ENCODE measurements at places on chromosomes 3 and 15.

GRCh38 chr3:105417525-105418289, 51.0 kb downstream of the ALCAM start:
- DNase-seq: no peak

GRCh38 chr3:150765949-150766720, 3.2 kb upstream of the SIAH2 start:
- no peak for DNase-seq

DNA sequence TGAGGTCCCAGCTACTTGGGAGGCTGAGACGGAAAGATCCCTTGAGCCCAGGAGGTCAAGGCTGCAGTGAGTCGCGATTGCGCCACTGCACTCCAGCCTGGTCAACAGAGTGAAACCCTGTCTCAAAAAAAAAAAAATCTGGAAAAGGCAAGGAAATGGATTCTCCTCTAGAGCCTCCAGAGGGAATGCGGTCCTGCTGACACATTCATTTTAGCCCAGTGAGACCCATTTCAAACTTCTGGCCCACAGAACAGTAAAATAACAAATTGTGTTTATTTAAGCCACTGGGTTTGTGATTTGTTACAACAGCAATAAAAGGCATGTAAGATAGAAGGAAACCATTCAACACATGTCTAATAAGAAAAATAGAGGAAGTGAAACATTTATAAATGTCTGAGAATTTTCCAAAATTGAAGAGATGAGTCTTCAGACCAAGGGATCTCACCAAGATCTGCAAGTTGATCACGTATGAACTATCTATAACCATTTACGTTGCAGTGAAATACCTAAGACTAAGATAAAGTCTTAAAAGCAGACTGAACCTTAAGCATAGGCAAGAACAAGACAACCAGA, at the start of gene HTR3E:
Gene HTR3E (plus strand): TSS at position 254 of the 573 bp plus-strand sequence. CDS start 466 bp downstream, outside the sequence.
- no peak for DNase-seq

DNA sequence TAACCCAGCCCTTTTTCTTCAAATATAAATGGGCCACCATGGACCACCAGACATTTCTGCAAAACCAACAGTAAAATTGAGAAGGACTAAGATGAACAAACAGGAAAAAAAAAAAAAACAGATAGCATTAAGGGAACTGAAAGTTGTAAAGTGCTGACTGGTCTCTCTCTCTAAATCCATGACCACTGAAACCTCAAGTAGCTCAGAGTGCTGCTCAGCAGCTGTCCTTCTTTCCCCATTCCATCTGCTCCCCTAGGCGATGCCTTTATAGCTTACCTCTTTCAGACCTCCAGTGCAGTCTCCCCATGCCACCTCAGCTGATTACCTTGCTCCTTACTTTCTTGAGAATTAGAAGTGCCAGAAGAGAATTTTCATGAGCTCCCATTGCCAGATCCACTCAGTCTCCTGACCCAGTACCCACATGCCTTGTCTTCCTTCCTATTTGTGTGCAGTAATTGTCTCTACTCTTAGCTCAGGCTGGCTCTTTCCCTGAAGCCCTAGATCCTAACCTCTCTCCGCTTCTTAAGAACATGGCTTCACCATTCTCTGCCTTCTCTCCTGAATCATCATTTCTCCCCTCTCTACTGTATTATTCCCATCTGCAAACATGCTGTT, 23.9 kb upstream of the XIRP1 start:
- DNase-seq: no peak

- DNase-seq: no peak
These were observed 106.3 kb downstream of the SMAD6 start for GRCh38 chr15:66808181-66808824.

- no peak for DNase-seq
These were observed 49.6 kb downstream of the SLMAP start for GRCh38 chr3:57805674-57806073.

DNA sequence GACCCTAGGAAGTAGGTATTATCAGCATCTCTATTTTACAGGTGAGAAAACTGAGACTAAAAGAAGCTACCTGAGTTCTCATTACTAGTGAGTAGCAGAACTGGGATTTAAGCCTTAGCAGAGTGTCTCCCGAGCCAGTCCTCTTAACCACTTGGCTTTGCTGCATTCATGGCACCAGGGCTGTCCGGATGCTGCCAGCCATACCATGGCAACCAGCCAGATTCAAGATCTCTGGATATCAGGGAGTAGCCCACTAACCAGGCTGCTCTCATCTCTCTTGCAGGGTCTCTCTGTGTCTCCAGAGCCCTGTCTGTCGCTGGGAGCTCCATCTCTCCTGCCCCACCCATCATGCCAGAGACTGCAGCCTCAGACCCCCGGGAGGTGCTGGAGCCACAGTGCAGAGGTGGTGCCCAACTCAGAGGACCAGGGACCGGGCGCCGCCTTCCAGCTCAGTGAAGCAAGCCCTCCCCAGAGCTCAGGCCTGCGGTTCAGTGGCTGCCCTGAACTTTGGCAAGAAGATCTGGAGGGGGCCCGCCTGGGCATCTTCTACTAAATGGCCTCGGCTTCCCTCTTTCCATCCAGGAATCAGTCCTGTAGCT, 1.7 kb downstream of the MESP2 start:
- DNase-seq: no peak

DNA sequence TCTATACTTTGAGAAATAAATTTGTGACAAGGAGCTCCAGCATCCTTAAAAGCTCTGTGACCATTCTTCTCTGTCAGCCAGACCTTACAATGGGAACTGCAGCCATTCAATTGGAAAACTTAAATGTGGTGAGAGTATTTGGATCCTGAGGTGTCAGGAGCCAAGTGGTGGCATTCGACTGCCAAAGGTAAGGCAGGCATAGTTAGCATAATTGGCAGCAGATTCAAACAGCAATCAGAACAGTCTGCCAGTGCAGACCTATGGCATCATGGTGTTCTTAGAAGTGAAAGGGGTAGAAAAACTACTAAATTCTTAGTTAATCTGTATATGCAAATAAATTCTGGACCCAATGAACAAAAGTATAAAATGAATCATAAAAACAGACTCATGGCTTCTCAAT, 18.2 kb upstream of the FNDC3B start:
- DNase-seq: no peak

DNA sequence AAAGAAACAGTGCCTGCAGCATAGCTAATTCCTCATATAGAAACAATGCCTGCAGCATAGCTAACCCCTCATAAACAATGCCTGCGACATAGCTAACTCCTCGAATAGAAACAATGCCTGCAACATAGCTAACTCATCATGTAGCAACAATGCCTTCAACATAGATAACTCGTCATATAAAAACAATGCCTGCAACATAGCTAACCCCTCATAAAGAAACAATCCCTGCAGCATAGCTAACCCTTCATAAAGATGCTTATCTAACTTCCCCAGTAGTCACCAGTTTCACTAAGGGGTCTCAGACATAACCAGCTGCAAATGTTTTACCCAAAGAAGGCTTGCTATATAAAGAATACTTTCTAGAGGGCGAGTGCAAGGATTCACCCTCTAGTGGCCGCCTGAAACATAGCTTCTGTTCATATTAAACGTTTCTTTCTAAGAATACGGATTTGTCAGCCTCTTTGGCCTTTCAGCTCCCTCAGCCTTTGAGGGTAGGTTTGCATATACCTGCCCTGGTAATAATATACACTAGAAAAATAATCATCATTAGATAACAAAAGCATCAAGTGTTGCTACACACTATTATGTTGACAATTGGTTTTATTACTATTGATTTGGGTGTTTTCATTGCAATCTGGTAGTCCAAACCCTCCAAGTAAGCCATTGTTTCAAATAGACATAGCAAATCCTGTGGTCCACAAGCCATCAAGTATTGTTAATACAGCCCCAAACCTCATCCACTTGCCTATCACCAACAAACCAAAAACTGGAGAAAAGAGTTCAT, 44.4 kb upstream of the FAN1 start:
- DNase-seq: no peak
